Activated CD8-positive, alpha-beta T cell treated with anti-CD3 and anti-CD28 coated beads for 36 hours (primary cell): ENCODE measurements at places on chromosomes 7 and 10. TPM values are rescaled to one million over a fixed set of nuclear protein-coding genes. Genes with fewer than 3 reads are reported as not detected.

- peaks cover 3% of the 10 kb centered on the region for H3K27me3 ChIP-seq
- DNase-seq, result no peak
- H3K4me3 ChIP-seq, result no peak overlapping the region
- no peak overlapping the region for H3K27ac ChIP-seq
Measured at GRCh38 chr7:156220078-156220605, 407.9 kb upstream of the SHH start.

GRCh38 chr7:27116031-27116961 is 13.8 kb upstream of the HOXA2 start:
- H3K36me3 ChIP-seq, result no peaks in the 10 kb centered on the region
- no peaks in the 10 kb centered on the region for H3K4me1 ChIP-seq
- DNase-seq, result no peak
- no peaks in the 10 kb centered on the region for H3K27me3 ChIP-seq

DNA sequence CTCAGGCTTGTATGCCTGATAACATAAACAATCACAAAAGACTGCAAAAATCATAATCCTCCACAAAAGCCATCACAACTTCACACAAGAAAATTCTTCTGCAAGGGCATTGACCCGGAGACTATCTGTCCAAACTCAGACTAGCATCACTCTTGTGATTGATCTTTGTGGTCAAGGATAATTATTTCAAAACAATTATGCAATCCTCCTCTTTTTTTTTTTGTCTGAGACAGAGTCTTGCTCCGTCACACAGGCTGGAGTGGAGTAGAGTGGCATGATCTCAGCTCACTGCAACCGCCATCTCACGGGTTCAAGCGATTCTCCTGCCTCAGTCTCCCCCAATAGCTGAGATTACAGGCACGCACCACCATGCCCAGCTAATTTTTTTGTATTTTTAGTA is 22.2 kb downstream of the CDNF start:
- DNase-seq, result no peak
- peaks cover 20% of the 10 kb centered on the region for H3K4me1 ChIP-seq

DNA sequence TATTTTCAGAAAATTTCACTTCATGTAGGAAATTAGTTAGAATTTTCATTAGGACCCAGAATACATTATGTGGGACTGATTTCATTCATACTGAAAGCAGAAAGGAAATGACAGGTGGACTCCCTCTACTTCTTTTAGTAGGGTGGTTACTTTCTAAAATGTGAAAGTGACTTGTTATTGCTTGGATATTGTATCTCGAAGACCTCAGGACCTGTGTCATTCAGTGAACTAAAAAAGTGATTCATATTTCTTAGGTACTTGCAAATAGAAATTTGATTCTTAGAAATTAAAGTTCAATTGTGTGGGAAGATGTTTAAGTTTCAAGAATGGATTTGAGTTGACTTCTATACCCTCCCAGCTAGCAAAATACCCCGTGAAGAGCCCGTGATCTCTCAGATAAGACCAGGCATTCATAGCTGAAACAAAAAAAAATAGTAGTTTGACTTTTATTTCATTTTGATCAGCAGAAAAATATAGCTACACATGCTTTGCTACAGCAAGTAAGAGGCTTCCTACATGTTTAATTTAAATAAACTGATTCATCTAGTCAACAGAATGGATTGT is 1037.1 kb downstream of the GATA3 start:
- H3K4me3 ChIP-seq, result peak overlapping the region; percentile 60
- peak overlapping the region; percentile 98 for H3K27ac ChIP-seq
- peaks cover 41% of the 10 kb centered on the region for H3K4me1 ChIP-seq
- no peaks in the 10 kb centered on the region for H3K27me3 ChIP-seq
- DNase-seq, result peak; percentile 64

DNA sequence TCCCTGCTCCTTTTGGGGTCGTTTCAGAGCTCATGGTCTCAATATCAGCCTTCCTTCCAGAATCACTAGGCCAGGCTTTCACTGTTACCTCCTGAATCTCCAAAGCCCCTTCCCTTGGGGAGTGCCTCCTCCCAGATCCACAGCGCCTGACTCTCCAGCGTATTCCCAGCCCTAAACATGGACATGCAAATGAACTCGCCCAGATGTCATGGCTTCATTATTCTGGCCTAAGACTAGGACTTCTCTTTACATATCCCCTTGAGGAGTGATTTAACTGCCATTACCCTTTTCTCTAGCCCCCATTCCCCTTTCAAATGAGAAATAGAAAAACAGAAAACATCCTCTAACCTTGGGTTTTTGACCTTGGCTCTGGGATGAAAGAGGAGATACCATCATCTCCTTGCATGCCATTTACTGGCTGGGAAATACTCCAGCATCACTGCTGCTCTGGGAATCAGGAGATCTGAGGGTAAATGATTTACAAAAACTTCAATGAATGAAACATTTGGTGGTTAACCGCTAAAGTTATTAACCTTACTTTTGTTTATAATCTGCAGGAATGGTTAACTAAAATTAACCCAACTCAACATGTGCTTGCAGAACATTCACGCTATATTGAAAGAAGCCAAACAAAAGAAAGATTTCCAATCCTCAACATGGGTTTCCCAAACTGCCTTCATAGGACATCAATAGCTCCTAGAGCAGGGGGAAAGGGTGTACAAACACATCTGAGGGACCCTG is 37.0 kb downstream of the FAM171A1 start:
- no peak overlapping the region for H3K27ac ChIP-seq
- H3K4me1 ChIP-seq, result no peaks in the 10 kb centered on the region
- H3K4me3 ChIP-seq, result no peak overlapping the region
- no peaks in the 10 kb centered on the region for H3K27me3 ChIP-seq
- H3K36me3 ChIP-seq, result no peaks in the 10 kb centered on the region
- no peak for DNase-seq

OGDHL gene
- 0.68 TPM for total RNA-seq

PDK4 gene
- total RNA-seq, result not detected

ANXA8L1 gene
- total RNA-seq, result not detected

SGCE gene
- not detected for total RNA-seq

GJC3 gene
- 0.41 TPM for total RNA-seq

DMBT1 gene
- total RNA-seq, result not detected
